CD8-positive, alpha-beta memory T cell (primary cell): ENCODE measurements at places on chromosomes 12 and 14. TPM values are rescaled to one million over a fixed set of nuclear protein-coding genes. Genes with fewer than 3 reads are reported as not detected.

DNA sequence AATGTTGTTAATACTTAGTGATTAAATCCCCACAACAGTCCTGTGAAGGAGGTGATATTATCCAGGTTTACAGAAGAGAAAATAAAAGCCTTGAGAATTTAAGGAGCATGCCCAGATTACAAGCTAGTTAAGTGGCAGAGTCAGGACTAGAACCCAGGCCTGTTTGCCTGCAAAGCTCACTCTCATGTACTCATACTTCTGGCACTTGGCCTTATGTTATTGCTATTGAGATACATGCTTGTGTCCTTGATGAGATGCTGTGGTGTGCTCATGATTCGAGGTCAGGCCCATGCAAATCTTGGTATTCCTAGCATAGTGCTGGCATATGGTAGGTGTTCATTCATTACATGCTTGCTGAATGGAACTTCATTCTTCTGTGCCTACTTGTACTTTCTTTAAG lies 7.6 kb upstream of the EID3 start:
- no peaks in the 10 kb centered on the region for H3K27me3 ChIP-seq
- DNase-seq: no peak
- H3K4me3 ChIP-seq: no peak overlapping the region
- no peaks in the 10 kb centered on the region for H3K4me1 ChIP-seq
- H3K36me3 ChIP-seq: peaks cover 19% of the 10 kb centered on the region

DNA sequence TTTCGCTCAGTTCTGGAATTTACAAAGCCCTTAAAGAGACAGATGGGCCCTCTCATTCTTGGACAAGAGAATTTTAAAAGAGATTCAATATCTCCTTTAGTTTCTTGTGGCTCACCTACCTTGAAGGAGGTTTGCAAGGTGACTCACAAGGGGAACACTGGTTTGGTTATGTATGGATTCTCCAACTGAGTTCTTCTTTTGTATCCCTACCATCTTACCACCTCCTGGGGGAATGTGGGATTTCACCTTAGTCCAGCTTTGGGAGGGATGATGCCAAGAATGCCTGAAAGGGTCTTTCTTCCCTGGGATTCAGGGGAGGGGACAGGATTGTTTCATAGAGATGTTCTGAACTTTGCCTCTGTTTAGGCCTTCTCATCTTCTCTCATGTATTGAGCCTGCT lies 3.7 kb downstream of the PPP4R4 start:
- H3K4me1 ChIP-seq: peaks cover 10% of the 10 kb centered on the region
- DNase-seq: no peak
- H3K27ac ChIP-seq: no peak overlapping the region
- no peaks in the 10 kb centered on the region for H3K36me3 ChIP-seq
- no peaks in the 10 kb centered on the region for H3K27me3 ChIP-seq
- H3K4me3 ChIP-seq: no peak overlapping the region

DNA sequence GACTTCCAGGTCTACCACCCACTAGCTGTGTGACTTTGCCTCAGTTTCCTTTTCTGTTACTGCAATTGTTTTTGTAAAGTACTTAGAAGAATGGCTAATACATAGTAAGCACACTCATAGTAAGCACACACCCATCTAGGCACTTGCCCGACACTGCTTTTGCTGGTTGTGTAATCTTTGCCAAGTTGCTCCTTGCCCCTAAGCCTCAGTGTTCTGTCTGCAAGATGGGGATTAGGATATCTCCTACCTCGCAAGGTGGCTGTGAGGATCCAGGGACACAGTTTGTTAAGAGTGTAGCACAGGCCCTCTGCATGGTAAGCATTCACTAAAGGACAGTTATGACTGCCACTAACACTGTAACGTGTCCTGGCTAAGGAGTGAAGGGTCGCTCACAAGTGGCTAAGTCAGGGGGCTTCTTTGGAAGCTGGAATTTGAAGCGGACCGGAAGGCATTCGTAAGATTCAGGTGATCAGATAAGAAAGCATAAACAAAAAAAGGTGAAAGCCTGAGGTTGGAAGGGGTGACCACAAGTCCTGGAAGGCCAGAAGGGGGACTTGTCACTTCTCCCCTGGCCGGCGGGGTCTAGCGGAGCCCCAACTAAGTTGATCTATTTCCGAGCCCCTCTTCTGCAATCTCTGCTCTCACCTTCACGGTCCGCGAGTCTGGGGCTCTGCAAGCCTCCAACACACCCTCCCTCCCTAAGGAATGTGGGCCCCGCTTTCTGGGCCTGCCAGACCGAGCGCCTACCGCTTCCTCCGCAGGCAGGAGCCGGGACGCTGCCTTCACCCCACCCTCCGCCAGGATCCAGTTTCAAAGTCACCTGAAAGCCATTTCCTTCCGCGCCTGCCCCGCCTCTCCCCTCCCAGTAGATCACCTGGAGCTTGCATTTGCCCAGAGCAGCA lies 1.5 kb upstream of the PLEKHG3 start:
- H3K4me1 ChIP-seq: peaks cover 56% of the 10 kb centered on the region
- H3K36me3 ChIP-seq: no peaks in the 10 kb centered on the region
- peaks cover 23% of the 10 kb centered on the region for H3K27me3 ChIP-seq
- DNase-seq: no peak
- H3K27ac ChIP-seq: no peak overlapping the region

- H3K27me3 ChIP-seq: no peaks in the 10 kb centered on the region
- H3K4me3 ChIP-seq: no peak overlapping the region
- no peak for DNase-seq
- no peak overlapping the region for H3K27ac ChIP-seq
Measured at GRCh38 chr14:99699085-99699760, 15.1 kb downstream of the CYP46A1 start.

DNA sequence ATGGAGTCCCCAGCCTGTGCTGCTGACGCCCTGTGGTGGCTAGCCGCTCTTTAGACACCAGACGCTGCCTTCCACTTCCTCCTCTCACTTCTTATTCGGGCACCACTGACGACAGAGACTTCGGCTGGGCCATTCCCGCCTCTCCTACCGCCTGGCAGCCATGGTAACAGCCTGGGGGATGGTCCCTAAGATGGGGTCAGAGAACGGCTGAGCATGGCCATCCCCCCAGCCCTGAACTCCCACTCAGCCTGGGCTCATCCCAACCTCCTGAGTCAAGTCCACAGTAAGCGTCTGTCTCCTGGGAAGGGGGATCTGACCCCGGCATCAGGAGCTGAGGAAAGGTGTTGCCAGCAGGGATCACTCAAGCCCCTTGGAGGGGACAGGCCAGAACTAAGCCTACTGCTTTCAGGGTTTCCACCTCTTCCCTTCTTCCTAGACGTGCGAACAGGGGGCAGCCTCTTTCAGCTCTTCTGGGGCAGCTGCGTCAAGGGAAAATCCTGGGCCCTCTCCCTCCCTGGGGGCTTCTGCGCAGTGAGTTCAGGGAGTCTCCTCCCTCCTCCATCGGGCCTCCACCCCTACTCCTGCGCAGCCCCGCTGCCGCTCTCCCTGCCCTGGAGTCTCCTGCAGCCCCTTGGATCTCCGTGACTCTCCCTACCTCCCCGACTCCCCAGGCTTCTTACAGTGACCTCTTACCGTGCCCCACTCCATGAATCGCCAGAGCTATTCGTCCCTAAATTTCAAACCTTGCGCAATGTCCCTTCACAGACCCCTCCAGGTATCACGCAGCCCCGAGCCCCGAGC lies 643 bp upstream of the TAMALIN start:
- no peaks in the 10 kb centered on the region for H3K27me3 ChIP-seq
- H3K4me1 ChIP-seq: peaks cover 19% of the 10 kb centered on the region
- H3K36me3 ChIP-seq: peaks cover 6% of the 10 kb centered on the region
- H3K27ac ChIP-seq: no peak overlapping the region

The PLD4 gene
- not detected for polyA plus RNA-seq

DNA sequence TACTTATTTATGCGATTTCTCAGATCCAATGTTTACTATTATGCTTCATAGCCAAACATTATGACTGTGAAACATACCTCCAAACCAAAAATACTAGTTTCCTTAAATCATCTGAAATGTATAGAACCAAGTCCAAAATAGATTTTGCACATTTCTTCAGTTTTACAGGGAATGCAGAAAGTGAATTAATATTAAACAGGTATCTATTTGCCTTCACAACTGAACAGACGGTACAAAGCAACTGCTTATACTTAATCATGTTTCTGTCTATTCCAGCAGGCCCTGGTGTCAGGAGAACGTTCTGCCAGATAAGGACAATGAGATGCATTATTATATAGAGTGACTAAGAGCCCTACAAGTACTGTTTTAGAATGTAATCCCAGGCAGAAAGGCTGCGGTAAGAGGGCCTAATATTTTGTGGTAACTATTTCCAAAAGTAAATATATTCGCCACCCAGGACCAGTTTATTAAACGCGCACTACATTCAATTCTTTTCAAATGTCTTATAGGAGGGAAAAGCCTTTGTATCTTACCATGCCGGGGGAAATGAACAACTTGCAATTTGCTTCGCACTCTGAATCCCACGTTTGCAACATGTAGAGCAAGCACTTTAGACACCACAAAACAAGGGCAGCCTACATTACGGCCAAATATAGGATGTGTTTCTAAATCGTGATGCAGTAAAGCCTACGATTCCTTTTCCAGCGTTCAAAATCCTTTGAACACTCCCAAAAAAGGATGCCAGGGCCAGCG lies 1.5 kb downstream of the CORO1C start:
- H3K27ac ChIP-seq: peak overlapping the region; percentile 80
- no peaks in the 10 kb centered on the region for H3K36me3 ChIP-seq
- peaks cover 11% of the 10 kb centered on the region for H3K4me1 ChIP-seq
- DNase-seq: no peak
- H3K4me3 ChIP-seq: peak overlapping the region; percentile 65
